Stimulated activated CD4-positive, alpha-beta T cell treated with anti-CD3 and anti-CD28 coated beads, Interleukin-15, amount 100 ng/mL, for 48 hours (primary cell): ENCODE measurements at places on chromosomes 7 and 10.

DNA sequence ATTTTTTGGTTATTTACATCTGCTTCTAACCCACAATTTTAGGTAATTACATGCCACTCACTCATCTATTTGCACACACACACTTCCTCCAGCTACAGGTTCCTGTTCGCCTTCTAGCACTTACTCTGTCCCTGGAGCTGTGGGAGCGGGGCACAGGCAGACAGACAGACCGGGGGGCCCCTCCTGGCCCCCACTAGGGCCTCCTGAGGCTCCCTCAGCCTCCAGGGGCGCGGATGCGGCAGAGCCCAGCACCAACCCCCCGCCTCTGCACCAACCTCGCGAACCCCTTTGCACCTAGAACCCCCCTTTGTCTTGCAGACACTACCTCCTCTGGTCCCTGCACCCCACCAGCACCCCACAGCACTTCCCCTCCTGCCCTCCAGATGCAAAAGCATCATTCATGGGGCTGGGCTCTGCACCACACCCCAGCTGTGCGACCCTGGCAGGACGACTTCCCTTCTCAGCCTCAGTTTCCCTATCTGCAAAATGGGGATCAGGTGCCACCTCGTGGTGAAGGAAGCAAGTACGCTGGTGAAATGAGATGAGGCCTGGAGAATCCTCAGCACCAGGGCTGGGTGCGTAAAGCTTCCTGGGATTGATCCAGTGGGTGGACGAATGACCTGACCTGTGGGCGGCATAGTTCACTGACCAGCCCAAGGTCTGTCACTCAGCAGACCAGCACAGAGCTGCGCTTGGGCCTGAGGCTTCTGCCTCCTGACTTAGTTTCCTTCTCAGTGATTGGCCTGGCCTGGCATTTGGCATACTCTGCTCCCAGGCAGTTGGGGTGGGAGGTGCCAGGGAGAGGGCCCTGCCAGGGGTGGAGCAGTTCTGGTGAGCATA is 37.9 kb downstream of the ELFN1 start:
- DNase-seq = no peak

GRCh38 chr7:29095631-29096445 is 50.5 kb downstream of the CPVL start:
- DNase-seq = no peak

DNA sequence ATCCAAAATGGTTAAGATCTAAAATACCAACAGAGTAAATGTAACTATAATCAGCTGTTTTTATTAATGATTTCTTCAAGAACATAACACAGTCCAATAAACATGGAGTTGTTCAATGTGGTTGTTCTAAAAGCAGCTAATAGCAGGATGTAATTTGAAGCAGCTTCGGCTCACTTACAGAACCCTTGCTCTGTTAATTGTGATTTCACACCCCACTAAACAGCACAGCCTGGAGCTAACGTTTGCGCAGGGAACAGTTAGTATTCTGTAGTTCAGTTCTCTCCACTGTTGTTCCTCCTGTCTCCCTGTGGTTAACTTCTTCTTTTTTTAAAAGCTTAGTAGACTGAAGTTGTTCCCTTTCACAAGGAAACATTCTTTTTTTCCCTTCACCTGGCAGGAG is 104.0 kb downstream of the GRM3 start:
- no peak for DNase-seq

DNA sequence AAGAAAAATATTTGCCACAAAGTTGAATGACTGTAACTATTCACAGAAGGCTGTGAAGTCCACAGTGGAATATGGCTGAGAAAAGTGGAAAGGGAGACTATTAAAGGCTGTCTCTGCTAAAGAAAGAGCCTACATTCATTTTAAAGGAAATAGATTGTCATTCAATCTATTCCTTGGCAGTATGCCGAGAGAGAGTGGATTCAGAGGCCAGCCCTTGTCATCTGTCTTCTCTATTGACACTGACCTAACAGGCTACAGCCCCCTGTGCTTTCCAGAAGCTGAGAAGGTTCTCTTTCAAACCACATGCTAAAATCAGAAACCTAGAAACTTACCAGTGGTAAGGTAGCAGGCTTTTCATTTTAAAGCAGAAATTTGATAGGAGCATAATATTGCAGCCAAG is 12.1 kb downstream of the ODAD2 start:
- DNase-seq = no peak

DNA sequence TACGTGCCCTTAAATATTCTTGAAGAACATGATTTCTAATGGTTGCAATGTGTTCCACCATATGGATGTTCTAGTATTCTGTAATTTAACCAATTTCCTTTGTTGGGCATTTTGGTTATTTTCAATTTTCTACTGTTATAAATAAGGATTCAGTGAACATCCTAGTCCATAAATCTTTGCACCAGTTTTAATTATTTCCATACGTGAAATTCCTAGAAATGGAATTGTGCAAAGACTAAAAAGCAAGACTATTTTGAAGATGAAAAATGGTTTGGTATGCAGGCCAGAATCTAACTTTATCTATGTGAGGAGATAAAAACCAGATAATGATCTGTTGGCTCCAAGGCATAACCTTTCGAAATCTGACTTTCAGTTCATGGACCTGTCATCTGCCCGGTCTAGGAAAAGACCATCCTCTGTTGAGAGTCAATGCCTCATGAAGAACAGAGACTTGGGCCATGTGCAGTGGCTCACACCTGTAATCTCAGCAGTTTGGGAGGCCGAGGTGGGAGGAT is 633.2 kb upstream of the NRP1 start:
- DNase-seq = no peak

DNA sequence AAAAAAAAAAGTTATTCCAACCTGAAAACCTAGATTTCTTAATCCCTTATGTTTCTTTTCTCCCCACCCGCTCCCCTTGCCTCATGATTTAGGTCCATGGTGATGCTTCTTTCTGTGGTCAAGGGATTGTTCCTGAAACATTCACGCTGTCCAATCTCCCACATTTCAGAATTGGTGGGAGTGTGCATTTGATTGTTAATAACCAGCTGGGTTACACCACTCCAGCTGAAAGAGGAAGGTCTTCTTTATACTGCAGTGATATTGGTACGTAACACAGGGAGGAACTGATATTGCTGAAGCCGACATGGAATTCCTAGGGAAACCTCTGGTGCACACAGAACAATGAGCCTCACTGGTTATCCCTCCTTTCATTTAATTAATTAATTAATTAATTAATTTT is 22.7 kb downstream of the DHTKD1 start:
- no peak for DNase-seq

- DNase-seq = no peak
Measured at GRCh38 chr7:24637706-24638105, 64.5 kb downstream of the PALS2 start.

DNA sequence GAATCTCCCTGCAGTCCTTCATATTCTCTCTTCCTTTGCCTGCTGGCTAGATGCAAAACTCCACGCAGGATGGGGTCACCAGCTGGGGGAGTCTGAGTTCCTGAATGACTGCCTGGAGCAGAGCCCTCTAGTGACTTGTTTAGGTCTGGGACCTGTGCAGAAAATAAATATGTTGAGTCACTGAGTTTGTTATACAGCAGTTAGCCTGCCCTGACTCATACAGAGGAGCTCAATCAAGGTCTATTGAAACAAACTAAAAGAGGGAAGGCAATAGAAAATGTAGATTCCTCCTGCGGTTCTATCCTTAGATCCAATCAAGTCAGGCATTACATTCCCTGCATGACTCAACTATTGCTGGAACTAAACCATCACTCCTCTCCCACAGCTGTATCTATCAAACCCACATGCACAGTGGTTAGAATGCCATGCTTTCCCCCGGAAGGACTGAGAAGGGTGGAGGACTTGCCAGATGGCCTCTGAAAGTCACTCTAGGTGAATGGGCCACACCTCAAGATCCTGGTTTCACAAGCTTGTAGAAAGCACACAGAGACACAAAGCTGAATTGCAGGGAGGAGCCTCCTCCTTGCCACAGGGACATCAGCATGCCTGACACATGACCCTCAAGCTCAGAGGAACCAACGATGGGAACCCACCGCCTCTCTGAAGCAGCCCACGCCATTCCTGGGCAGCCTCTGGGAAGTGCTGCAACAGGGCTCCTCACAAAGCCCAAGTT is 73.9 kb downstream of the SH3PXD2A start:
- DNase-seq = no peak

DNA sequence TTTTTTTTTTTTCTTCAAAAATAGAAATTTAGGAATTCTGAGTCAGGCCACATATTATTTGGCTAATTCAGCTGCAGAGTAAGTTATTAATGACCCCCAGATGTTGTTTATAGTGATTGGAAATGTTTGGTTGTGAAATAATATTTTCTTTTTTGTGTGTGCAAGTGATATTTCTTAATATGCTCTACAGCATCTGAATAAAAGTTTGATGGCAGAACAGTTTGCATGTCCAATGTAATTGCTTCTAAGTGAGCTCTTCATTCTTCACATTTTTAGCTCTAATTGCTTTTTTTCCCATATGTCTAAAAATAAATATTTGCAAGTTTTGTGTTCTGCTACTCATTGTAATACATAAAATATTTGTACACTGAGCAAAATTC is 116.0 kb downstream of the ARID5B start:
- no peak for DNase-seq
